ENCODE measurements at places on chromosomes 6 and 20.

- DNase-seq = no peak
Measured at GRCh38 chr6:170192905-170193304, 98.0 kb downstream of the DLL1 start.

GRCh38 chr6:74956559-74957428, 249.1 kb downstream of the COL12A1 start:
- no peak for DNase-seq

DNA sequence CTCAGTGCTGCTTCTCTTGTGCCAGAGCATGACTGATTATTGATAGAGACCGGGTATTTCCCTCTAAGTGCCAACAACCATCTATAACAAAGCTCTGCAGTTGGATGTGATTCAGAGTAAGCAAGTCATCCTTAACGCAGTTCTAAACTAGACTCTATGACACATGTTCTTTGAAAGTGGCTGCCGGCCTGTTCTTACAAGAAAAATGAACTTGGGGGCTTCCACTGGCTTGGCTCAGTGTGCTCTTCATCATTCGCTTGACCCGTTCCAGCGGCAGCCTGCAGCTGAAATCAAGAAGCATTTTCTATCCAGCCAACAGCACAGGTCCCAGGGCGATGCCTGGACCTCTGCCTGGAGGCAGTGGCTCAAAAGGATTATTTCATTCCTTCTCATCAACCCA, 29.8 kb downstream of the GFOD1 start:
- DNase-seq = peak; percentile 80

DNA sequence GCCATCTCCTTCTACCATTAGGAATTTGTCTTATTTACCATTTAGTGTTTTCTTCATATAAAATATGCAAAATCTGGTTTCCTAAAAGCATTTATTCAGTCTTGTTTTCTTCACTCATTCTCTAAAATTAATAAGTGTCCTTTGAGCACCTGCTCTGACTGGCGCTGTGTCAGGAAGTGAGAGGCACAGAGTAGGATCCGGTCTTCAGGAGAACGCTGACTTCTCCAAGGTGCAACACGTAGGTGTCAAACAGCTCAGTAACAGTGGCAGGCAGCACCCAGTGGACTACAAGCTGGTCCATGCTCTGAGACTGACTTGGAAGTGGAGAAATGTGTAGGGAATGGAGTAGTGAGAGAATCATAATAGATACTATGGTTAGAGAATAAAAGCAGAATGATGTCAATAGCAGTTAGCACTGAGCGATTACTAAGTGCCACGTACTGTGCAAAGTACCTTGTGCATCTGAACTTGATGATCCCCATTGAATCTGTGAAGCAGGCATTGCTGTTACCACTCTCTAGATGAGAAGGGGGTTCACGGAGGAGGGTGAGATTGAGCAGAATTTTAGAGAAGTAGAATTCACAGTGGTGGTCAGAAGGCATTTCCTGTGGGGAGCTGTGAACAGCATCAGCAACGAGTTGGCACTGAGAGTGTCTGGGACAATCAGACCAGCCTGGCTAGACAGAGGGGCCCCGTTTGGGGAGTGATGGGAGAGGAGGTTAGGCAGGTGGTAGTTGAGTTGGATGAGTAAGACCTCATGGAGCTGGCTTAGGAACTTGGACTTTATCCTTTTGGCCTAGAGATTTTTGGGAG, 569.8 kb downstream of the QKI start:
- no peak for DNase-seq

DNA sequence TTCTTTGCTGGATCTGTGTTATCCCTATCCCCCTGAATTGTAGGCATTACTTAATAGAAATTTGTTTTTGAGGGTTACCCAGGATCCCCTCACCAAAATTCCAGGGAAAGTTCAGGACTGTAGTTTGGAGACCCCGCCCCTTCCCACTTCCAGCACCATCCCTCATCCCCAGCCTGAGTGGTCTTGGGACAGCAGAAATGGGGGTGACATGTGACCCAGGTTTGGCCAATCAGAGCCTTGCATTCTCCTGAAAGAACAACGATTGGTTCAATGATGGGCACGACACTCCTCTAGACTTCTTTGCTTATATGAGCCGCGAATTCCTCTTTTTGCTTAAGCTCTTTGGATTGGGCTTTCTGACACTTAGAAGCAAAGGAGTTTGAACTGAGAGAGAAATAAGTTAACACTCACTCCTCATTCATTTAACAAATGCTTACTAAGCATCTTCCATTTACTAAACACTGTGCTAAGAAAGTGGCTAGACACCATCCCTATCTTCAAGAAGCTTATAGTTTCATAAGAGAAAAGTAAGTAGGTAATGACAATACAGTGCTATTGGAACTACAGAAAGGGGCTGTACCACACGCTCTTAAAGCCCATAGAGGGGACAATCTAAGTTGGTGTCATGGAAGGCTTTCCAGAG, 24.9 kb upstream of the PAQR8 start:
- no peak for DNase-seq

GRCh38 chr20:16158976-16159286, 414.3 kb downstream of the KIF16B start:
- DNase-seq = no peak

DNA sequence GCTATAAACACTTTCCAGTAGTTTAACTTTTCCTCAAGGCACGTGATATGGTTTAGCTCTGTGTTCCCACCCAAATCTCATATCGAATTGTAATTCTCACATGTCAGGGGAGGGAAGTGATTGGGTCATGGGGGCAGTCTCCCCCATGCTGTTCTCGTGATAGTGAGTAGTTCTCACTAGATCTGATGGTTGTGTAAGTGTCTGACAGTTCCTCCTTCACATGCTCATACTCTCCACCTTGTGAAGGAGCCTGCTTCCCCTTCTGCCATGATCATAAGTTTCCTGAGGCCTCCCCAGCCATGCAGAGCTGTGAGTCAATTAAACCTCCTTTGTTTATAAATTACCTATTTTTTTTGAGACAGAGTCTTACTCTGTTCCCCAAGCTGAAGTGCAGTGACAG, 127.9 kb downstream of the DTNBP1 start:
- no peak for DNase-seq

- no peak for DNase-seq
Measured at GRCh38 chr6:157531986-157532365, 151.0 kb downstream of the ZDHHC14 start.

DNA sequence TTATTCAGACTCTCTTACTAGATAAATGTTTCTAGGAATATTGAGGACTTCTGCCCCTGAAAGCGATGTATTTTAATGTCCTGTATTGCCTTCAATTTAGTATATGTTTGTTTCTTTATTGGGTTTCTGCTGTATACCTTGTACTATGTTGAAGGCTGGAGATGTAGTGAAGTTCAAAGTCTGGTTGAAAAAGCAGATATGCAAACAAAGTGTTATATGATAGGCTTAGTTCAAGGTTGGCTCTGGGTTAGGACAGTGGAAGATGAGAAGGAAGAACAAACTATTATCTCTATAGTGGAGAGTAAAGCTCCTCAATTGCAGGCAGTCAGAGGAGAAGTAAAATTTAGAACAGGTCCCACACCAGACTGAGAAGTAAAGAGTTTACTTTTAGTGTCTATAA, 36.3 kb upstream of the ADGRG6 start:
- no peak for DNase-seq

DNA sequence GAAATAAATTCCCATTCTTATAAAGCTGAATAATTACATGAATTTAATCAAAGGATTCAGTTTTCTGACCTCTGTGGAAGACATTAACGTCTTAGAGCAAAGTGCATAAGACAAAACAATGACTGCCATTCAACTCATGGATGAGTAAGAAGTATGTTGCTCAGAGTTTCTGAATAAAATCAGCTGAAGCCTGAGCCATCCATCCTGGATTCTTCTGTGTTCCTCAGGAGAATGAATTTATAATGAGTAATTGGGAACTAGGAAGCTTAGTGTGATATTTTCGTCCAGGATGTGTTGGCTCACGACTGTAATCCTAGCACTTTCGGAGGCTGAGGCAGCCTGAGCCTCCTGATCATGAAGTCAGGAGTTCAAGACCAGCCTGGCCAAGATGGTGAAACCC, 62.8 kb downstream of the PERP start:
- DNase-seq = peak; percentile 6

DNA sequence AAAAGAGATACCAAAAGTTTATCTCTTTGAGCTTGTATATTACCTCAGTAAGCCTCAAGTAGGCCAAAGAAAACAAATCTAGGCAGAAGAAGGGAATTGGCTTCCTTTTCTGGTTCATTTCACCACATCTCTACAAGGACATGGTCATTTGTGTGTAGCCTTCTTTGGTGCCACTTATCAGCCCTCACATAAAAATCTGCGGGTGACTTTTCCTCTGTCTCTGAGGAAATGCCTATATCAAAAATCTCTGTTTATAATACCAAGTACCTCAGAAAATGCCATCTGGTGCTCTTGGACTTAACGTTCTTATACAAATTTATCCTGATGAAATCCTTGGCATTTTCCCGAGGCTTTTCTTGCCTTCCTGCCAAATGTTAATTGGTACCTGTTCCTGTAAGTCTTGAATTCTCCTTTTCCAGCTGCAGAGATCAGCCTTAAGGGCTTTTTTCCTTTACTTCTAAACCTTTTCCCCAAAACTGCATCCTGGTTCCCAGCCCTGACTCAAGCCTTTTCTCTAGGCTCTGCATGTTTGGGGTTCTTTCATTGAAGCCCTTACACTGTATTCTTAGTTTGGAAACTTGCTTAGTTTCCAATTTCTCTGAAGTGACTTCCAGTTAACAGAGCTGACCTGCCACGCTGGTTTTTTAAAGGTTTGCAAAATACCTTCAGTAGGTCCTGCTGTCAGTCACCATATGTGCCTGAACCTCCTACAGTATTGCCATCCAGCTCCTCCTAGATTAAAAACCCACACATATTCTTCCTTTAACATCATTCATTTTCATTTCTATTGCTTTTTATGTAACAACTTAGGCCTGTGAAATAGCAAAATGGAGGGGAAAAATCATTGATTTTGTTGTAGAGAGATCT, 191.2 kb upstream of the PREP start:
- peak; percentile 64 for DNase-seq

All from fibroblast of mammary gland (primary cell).